ENCODE measurements at places on chromosomes 1 and 21.
A peak's percentile ranks its signal among the peaks of the same experiment; 100 is the strongest.

GRCh38 chr1:44924835-44925464 lies 61.4 kb downstream of the EIF2B3 start:
- no peak for DNase-seq

DNA sequence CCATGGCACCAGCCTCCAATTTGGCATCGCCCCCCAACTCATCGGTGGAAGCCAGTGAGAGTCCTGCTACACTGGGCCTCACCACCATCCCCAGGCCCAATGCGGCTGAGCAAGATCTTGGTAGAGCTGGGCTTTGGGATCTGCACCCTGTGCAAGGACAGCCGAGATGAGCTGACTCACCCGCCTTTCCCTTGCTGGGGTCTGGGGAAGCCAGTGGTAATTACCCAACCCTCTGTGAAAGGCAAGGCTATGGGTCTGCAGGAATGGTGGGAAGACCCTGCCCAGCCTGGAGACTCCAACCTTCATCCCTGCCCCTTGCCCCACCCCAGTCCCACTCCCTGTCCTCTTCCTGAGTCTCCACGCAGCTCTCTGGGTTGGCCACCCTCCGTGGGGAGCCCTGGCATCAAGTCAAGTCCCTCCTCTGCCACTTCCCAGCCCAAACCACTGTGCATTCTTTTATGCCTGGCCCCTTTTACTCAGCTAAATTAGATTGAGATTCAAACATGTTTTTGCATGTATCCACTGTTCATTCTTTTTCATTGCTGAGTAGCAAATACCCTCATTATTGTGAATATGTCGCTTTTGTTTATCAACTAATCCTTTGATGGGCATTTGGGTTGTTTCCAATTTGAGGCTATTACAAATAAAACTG lies 8.8 kb downstream of the SMCP start:
- no peak for DNase-seq

DNA sequence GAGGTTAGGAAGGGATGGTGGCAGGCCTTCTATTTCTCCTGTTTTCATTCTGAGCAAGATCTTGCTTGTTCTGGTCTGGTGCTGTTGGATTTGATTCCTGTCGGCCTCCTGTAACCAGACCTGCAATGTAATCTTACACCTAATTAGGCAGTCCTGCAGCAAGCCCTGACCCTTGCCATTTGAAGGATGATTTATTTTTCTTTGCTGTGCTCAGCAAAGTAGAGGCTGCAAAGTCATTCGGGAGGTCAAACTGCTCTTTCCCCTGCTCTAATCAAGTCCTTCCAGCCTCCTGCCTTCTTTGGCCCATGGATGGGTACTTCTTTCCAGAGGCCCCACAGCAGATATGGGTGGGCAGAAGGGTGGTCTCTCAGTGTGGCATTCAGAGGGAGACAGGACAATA lies 417.7 kb upstream of the USP24 start:
- no peak for DNase-seq

GRCh38 chr21:26280775-26281174 lies 110.2 kb upstream of the APP start:
- no peak for DNase-seq

DNA sequence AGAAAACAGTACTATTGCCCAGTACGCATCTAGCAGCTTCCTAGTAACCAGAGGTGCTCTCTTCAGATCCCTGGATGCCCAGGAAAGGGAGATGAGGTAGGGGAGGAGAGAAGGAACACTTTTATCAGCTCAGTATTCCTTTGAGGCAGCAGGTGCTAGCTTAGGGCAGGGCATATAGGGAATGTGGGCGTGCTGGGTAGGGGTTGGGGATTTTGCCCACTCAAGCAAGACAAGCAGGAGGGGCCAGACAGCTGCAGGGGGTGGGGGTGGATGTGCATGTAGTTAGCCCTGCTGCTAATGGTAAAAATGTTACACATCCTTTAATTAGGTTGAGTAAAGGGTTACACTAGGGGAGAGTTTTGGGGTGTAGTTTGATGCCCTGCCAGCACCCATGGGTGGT lies 18.1 kb upstream of the AVPR1B start:
- DNase-seq: no peak

DNA sequence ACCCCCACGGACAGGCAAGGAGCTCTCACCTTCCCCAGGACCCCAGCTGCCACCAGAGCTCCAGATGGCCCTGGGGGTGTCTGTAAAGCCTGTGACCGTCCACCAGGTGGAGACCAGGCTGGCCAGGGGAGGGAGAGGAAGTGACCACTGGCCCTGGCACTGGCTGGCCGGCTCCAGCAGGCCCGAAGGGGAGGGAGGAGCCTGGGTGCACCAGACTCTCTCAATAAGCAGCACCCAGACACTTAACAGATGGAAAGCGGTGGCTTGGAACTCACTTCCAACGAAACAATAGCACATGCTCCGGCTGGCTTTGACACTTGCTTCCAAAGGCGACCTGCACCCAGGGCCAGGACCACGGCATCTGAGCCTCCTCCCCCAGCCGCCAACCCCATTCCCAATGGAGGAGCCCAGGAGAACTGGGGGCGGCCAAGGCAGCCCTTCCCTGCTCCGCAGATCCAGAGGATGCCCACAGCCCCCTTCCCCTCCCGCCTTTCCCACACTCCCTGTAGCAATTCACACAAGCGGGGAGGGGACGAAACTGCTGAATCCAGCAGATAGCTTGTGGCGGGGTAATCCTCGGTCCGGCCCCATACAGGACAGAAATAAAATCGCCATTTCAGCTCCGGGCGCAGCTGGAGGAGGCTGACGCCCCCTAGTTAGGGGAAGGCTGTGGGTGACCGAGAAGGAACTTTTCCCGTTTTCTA lies 742 bp upstream of the PDE9A start:
- DNase-seq: peak; percentile 11

- no peak for DNase-seq
Measured at GRCh38 chr1:230778916-230779590, 31.9 kb downstream of the CAPN9 start.

DNA sequence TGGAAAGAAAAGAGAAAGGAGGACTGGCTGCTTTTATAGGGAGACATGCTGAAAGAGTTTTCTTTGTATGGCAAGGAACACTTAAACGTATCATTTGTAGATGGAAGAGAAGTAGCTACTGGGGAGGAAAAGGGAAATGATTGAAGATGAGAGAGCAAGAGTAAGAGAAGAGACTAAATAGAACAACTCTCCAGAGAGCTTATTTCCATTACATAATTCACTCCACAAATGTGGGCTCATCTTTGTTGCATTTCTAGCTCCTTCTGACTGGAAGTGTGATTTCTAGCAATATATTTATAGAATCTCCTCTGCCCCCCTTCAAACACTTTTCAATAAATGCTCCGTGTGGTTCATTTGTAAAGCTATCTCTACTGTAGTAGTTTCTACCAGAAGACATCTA lies 71.0 kb downstream of the ST6GALNAC5 start:
- DNase-seq: no peak

GRCh38 chr1:196680107-196680506 lies 28.3 kb downstream of the CFH start:
- DNase-seq: no peak
